ENCODE measurements at places on chromosomes 1 and 21.

DNA sequence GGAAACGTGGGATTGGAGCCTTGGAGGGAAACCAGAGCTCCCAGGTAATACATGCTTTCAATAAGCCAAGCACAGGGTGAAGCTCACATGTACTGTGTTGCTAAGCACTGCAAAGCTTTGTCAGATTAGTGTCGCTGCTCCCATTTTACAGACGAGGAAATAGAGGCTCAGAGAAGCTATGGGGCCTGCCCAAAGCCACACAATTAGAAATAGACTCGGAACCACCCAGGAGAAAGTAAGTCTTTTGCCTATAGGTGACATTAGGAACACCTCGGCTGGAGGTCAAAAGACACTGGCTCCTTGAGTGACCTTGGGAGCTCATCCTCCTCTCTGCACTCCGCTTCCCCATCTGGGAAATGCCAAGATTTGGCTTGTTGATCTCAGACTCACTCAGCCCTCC lies 175.6 kb upstream of the ZC3H12A start:
- DNase-seq: no peak

GRCh38 chr1:231923491-231924041 lies 297.0 kb downstream of the DISC1 start:
- no peak for DNase-seq

DNA sequence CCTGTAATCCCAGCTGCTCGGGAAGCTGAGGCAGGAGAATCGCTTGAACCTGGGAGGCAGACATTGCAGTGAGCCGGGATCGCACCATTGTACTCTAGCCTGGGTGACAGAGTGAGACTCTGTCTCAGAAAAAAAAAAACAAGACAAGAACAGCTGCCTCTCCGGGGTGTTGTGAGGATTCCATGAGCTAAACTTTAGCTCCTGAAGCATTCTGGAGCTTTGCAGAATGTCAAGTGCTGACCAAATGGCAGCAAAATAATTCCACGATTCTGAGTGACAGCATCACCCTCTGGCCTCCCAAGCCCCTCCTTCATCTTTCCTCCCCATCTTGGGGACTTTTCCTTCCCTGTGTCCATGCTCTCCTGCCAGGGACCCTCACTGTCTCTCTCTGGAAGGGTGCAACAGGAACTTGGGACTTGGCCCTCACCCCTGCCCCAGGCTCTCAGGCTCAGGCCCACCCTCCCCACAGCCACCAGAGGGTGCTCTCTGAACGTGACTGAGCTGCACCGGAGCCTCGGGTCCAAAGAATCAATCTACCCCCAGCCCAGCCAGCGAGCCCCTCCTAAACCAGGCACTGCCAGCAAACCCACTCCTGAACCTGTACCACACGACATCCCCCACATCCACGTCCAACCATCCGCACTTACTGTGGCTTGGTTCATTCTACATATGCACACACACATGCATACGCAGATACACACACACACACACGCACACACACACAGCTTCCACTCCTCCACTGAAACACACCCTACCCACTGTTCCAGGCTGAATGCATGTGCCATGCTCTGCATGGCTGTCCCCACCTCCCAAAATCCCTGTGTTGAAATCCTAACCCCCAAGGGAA lies 45.7 kb downstream of the ACOT7 start:
- no peak for DNase-seq

GRCh38 chr21:46423546-46424038 lies 35.1 kb upstream of the DIP2A start:
- peak; percentile 28 for DNase-seq

GRCh38 chr21:15159382-15160020 lies 94.7 kb upstream of the NRIP1 start:
- DNase-seq: no peak

- DNase-seq: no peak
Observed at GRCh38 chr1:243230914-243231313, 24.2 kb downstream of the CEP170 start.

DNA sequence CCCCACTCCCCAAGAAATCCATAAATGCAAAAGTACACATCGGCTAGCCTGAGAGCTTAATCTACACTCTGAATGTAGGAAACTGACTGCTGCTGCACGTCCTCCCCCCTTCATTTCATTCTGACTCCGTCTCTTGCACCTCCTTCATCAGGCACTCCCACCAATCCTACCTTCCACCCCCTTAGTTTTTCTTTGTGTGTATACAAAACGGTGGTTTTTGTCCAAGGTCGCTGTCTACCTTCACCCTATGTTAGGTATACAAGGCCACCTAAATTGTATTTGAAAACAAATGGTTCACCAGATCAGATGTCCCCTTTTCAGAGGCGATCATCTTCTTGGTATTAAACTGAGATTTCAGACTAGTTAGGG lies 1.9 kb downstream of the WDR26 start:
- no peak for DNase-seq

DNA sequence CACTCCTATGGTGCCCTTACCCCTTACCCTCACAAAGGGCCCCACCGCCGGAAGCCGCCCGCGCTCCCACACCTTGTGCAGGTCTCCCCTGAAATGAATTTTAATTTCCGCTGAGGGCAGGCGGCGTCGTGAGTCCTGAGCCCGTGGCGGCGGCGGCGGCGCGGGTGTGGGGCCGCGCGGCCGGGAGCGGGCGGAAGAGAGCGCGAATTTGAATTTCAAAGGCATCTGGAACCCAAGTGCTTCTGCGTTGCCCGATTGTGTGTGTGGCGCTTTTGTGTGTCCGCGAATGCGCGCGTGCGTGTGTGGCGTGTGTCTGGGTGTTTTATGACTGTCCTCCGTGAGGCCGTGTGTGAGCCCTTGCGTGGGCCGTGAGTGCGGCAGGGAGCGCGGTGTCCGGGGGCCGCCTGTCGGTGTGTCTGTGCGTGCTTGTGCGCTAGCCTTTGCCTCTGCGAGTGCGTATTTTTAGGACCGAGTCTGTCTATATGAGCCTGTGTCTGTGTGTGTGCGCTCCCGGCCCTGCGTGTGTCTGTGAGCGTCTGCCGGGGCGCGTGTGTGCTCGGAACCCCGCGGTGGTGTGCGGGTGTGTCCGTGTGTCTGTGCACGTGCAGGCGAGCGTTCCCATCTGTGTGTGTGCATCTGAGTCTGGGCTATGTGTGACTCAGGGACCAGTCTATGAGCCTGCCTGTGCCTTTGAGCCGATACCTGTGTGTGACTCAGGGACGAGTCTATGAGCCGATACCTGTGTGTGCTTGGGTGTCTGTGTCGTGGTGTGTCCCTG lies 7.9 kb upstream of the ADGRB2 start:
- DNase-seq: no peak

GRCh38 chr1:229437443-229437842 lies 3.5 kb upstream of the ACTA1 start:
- no peak for DNase-seq

All from NT2/D1 (cell line).